ENCODE measurements at places on chromosomes 2 and 18.
A peak's percentile ranks its signal among the peaks of the same experiment; 100 is the strongest.

- DNase-seq, result no peak
Measured at GRCh38 chr2:14827226-14828023, 194.9 kb downstream of the LRATD1 start.

DNA sequence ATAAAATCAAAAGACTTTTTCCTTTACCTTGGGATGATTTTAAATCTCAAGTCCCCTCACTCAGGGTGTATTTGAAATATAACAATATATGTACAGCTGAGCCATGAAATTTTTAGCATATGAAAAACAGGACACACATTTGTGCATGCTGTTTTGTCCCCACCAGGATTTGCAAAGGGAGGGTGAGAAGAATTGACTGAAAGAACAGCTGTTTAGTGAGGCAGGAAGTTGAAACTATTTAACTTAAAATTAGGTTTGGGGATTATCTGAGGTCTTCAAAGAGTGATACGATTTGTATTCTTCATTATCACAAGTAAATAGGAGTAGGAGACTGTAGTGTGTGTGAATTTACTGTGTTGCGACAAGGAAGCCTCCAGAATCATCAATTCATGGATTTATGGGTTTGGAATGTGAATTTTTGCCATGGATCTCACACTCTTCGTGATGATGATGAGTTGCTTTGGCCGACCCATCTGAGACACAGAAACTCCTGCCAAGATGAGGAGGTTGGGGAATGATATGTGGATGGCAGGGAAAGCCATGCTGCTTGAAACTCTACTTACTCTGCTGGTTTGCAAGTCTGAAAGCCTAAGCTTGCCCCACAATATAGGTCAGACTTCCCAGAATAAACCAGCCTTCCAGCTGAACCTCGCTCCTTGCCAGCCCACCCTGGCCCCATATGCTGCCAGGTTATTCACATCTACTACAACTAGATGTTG lies 31.0 kb upstream of the SPATS2L start:
- DNase-seq, result no peak

DNA sequence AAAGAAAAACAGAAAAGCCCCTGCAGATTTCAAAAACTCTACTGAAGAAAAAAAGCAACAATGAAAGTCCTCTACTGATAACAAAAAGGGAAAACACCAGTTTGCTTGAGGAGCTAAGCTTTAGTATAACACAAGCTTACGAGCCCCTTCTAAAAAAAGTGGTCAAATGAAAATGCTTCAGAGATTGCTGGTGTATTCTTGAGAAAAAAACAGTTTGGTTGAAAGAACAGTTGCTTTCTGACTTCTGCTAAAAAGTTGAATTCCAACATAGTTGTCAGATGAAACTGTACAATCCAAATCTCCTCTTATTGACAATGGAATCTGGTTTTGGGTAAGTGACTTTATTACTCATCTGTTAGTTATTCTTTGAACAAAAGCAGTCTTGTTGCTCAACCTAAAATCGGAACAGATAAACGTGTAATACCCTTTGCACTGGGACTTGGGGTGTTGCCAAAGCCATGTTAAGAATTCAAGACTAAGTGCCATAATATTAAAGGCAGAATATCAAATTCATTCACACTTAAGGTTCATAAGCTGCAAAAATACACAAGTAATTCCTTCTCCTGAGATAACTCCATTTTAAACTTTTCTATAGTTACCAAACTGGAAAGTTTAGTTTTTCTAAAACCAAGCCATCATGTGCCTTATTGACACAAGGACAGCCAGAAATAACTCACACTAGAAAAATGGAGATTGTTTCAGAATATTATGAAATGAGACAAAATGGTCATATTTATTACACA lies 45.3 kb upstream of the SPAG16 start:
- DNase-seq, result no peak

DNA sequence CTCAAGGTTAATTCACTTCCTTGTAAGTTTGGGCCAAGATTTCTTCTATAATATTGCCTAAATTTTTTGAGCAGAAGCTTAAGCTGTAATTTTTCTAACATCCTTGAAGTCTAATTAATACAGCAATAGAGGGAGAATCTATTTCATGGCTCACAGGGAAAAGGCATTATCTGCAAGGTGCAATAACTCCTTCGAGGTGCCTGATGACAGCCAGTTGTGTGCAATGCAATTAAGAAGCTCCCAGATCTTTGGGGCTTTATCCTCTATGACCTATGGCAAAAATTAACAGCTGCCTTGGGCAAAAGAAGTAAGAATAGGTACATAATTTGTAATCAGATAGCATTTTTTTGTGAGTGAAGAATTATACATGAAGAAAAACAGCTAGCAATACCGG lies 554.6 kb upstream of the SALL3 start:
- DNase-seq, result no peak

GRCh38 chr2:10887476-10887875 lies 24.3 kb upstream of the KCNF1 start:
- no peak for DNase-seq

DNA sequence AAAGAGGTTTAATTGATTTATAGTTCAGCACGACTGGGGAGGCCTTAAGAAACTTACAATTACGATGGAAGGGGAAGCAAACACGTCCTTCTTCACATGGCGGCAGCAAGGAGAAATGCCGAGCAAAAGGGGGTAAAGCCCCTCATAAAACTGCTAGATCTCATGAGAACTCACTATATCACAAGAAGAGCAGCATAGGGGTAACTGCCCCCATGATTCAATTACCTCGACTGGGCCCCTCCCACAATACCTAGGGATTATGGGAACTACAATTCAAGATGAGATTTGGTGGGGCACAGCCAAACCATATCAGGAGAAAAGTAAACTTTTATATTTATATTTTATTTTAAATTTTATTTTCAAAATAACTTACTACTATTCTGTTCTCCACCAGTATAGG lies 272.0 kb downstream of the MYCN start:
- DNase-seq, result no peak

GRCh38 chr18:26657631-26658581 lies 109.6 kb upstream of the KCTD1 start:
- no peak for DNase-seq

- DNase-seq, result no peak
Measured at GRCh38 chr18:55853268-55853667, 265.3 kb upstream of the TCF4 start.

GRCh38 chr18:24762511-24762910 lies 302.1 kb downstream of the HRH4 start:
- DNase-seq, result no peak

DNA sequence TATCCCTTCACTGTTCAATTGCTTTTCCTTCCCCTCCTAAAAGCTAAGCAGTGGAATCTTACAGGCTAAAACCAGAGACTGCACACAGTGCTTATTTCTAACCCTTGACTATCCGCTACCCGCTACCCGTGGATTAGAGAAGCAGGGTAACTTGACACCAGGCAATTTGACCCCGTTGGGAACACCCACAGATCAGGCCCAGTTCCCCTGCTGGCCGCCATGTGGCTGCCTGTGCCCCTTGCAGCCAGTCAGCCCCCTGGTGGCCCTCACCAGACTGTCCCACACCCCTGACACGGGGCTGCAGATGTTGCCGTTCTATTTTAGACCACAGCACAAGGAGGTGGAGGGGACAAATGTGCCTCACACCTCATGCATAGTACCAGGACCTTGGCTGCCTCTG lies 74.8 kb downstream of the TXNL1 start:
- DNase-seq, result no peak

DNA sequence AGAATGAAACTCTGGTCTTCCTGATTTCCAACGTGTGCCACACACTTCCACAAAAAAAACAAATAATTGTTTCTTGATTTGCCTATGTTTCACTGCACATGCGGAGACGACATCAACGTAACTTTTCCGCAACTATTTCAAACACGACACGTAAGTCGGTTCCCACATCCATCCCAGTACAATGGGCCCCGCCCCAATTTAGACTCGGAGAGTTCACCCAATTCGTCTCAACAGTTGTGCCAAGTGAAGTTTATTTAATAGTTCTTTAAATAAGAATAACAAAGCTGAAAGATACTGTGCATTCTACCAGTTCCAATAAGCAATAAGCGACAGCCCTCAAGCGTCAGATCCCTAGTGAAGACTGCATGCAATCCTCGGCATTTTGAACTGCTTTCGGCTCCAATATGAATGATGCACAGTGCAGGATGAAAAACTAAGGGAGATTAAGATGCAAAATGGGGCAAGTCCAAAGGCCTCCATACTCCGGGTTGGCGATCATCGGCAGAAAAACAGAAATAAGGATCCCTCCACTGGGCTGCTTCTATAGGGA lies 664 bp downstream of the CCT4 start:
- DNase-seq, result peak; percentile 28

- no peak for DNase-seq
Measured at GRCh38 chr2:158719403-158719802, 75.7 kb upstream of the DAPL1 start.

GRCh38 chr18:77762642-77763041 lies 513.0 kb downstream of the GALR1 start:
- no peak for DNase-seq

DNA sequence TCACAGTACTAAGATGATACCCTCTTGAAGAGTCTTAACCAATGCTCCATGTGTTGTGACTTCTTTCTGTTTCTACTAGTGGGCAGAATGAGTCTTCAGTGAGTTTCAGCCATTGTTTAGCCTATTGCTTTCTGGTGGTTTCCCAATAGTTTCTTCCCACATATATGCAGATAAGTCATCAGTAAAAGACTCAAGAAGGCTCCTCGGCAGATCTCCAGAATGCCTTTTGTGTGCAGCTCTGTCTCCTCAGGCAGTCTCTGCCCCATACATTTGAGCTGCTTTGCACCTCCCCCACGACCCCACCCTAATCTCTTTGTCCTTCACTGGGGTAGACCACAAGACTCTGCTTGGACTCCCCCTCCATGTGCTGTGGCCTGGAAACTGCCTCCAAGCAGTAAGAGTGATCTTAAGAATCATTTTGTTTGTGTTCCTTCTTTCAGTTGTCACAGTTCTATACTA lies 71.6 kb upstream of the CHRNA1 start:
- peak; percentile 60 for DNase-seq

DNA sequence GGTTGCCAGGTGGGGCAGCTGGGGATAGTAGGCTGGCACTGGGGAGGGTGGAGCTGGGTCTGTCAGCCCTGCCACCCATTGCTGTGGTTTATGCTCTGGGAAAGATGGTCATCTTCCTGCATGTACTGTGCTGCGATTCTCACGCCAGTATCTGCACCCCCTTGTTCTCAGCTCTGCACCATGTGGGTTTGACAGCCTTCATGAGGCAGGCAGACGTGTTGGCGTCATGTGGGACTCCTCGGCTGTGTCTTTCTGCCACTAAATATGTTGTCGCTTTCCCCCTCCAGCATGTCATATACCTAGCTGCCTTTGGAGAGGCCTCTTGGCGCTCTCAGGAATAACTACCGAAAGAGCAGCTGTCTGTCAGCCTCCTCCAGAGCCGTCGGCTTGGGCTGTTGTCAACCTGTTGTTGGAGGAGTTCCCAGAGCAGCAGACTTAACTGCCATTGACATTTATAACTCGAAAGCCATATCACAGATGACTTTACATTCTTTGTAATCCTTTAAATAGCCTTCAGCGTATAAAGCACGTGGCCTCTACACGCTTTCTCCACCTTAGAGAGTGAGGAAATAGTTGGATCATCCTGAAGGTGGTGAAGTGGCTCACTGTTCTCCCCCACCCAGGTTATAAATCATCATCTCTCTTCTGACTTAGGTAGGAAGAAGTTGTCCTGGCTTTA lies 80.4 kb upstream of the MGAT5 start:
- no peak for DNase-seq

GRCh38 chr2:230658877-230659652 lies 53.6 kb upstream of the CAB39 start:
- DNase-seq, result peak; percentile 96

- no peak for DNase-seq
Measured at GRCh38 chr2:22697054-22697788, 687.8 kb upstream of the KLHL29 start.
